ENCODE measurements at places on chromosomes 1 and 21.

GRCh38 chr1:98327220-98327861 is 334.2 kb upstream of the SNX7 start:
- no peak for DNase-seq

DNA sequence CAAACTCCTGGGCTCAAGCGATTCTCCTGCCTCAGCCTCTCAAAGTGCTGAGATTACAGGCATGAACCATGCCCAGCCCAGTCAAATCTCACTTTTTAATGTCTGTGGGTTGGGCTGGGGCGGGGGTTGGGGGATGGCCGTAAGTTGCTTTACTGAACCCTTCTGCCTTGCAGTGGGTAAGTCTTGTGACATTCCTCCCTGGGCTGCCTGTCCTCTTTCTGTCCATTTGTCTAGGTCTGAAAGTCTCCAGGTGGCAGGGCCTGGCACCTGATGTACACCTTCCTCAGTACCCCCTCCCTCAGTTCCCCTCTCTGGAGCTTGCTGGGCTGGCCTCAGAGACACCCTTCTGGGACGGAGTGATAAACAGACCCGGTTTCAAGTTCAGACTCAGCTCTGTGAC is 13.3 kb downstream of the ZNF362 start:
- DNase-seq, result no peak

GRCh38 chr1:59751801-59752200 is 62.9 kb upstream of the HOOK1 start:
- no peak for DNase-seq

DNA sequence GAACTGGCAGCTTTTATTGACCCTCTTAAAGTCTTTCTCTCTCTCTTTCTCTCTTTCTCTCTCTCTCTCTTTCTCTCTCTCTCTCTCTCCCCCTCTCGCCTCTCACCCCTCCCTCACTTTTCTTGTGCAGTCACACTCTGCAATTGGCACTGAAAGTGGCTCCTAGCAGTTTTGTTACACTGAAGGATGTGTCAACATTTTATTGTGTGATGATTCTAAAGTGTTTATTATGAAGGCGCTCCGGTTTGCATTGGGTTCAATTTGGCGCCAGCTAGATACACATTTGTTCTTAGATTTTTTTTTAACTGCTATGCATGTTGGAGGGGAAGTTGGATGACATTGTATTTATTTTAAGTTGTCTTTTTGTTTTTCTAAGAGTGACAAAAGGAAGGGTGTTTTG is 64.0 kb upstream of the CHRM3 start:
- DNase-seq, result no peak

GRCh38 chr1:204112876-204113730 is 38.7 kb downstream of the ETNK2 start:
- no peak for DNase-seq

All from stimulated activated CD8-positive, alpha-beta memory T cell treated with anti-CD3 and anti-CD28 coated beads, Interleukin-2, amount 100 ng/mL, for 1 hour (primary cell).